Pancreas (tissue), 10 donors: ENCODE measurements at places on chromosomes 3 and 15.
A peak's percentile ranks its signal among the peaks of the same experiment; 100 is the strongest.

DNA sequence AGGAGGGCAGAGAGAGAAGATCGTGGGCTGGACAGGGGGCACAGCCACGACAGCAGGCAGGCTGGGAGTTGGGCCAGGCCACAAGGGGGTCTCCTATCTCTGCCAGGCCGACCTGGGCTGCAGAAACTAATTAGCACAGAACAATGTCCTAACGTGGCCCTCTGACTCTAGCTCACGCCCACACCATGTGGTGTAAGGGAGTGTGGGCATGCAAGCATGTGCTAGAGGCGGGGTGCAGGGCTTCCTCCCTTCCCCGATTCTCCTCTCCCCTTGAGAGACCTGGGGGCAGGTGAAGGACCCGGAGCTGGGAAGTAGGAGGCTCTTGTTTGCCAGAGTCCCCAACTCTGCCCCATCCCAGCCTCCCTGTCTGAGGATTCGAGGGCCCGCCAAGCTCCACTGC lies 65.5 kb downstream of the LINGO1 start:
- no peak for DNase-seq

DNA sequence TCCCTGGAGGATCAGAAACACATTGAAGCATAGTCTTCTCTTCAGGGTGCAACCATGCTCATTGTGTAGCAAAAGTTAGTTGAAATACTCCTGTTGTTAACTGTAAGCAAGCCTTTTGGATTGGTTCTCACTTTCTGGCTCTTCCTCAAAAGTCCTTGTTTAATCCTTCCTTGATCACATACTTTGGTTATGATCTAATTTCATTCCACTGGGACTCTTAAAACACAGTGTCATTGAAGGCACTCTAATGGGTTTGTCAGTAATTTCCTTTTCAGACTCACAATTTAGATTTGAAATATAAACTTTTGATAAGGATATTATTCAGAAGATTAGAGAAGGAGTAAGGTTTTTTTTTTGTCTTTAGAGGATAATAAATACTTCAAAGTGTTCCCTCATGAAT lies 451.7 kb upstream of the SGO1 start:
- no peak for DNase-seq

DNA sequence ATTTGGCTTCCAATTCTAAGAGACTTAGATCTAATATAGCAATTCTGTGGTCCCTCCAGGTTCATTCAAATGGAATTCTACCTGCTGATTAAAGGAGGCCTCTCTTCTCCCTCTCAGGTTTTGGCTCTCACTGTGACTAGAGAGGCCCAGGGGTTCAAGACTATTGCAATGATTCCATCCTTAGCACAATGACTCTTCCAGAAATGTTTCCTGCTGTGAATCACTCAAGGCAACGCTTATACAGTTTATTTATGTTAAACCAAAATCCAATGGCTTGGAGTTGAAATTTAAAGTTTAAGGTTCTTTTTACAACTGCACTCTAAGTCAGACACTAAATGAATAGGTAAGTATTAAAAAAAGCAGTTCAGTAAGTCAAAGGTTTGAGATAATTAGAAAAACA lies 39.9 kb downstream of the IFT57 start:
- no peak for DNase-seq

DNA sequence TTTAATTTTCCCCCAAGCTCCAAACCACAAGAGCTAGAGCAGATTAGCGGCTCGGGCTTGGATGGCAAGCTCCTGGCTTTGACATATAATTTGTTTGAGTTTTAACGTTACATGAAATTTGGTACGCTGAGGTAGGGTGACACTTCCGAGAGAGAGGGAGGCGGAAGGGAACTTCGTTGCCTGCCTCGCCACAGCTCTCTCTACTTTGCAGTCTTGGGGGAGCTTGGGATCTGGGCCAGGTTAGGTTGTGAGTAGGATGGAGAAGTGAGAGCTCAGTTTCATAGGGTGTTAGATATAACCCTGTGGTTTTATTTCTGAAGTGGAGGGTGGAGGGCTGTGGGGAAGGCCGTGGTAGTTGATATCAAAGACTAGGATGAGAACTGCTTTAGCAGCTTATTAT lies 39.7 kb downstream of the LRTM1 start:
- DNase-seq = no peak

DNA sequence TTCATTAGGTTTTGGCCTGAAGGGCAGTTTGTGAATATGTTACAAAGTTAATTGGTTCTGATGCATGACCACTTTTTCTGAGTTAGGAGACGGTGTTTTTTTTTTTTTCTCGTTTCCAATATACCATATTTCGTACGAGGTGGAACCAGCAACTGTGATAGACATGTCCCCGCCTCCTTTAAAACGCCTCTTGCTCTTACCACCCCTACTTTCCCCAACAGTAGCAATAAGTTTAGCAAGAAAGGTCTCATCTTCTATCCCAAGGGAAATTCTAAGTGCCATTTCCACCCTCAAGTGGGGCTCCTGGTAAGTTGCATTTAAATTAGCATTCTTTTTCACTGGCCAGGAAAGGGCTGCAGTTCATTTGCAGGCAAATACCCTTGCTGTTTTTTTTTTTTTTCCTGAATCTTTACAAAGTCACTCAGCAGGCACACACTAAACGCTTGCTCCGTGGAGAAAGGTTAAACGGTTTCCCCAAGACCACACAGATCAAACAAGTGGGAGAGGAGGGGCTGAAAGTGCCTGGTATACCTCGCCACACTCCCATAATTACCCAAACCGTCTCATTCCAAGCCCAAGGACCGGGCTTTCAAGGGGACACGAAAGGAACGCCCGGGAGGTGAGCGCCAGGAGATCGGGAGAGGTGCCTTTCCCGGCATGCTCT lies 39.5 kb upstream of the MGA start:
- no peak for DNase-seq

DNA sequence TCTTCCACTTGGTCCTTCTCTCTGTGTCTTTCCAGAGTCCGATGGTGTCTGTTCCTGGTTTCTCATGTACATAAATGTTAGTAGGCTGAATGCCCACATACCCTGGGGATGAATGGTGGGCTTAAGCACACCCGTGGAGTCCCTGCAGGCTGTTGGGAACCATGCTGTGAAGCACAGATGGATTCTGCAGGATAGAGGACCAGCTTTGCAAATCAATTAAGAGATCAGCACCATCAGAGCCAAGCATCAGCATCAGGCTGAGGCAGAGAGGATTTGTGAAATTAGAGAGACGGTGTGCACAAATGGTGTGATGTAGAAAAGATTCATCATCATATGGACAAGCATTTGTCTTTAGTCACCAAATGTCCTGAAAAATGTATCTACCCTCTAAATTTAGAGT lies 127.1 kb downstream of the SV2B start:
- no peak for DNase-seq

- DNase-seq = no peak
Measured at GRCh38 chr15:70533931-70534742, 229.2 kb downstream of the UACA start.

DNA sequence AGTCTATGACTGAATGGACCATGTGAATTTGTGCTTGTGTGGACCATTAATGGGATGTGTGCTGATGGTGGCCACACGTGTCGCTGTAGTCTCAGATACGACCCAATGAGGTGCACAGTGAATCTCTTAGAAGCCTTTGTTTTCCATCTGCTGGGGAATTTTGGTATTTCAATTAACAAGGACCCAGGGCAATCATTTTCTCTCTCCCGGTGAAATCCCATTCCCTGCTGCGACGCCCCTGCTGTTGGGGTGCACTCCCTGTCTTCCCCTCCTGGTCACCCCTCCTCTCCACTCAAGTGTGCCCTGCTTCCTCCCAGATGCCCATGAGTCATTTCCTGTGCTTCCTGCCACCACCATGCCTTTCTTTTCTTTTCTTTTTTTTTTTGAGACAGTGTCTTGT lies 32.7 kb downstream of the EBLN2 start:
- DNase-seq = no peak

DNA sequence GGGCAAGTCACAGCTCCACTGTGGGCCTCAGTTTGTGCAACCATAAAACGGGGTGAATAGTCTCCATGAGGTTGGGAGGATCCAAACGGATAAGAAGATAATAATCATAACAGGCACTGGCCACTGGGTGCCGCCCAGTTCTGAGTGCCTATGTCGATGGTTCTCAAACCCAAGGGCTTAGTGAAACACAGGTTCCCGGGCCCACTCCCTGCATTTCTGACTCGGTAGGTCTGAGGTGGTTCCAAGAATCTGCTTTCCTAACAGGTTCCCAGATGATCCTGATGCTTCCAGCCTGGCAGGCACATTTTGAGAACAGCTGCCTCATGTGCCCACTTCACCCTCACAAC lies 21.2 kb downstream of the ALS2CL start:
- peak; percentile 10 for DNase-seq

DNA sequence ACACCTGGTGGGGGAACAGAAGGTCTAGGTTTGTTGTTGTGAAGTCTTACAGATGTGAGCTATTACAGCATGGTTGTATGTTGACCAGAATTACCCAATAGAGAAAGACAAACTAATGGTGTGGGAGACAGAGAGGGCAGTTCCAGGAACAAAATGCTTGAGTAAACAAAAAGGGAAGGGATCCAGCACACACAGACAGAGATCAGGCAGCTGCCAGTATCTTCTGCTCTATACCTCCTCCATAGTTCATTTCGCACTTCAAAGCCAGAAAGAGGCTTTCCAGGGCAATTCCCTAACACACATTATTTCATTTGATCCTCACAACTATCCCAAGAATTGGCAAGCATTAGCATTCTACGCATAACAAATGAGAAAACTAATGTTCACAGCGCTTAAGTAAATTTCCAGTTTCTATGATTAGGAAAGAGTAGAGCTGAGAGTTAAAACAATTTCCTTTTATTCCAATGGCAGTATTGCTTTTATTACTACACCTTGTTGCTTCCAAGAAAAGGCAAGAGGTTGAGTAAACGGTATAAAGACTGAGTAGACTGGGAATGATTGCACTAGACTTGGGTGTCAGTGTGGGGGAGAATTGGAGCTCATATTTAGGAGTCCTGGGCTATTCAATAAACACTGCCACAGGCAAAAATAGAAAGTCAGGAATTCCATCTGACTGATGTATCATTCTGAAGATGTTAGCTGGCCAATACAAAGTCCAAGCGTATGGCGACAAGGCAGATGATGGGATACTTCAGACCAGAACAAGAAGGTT lies 39.7 kb upstream of the ZNF280D start:
- no peak for DNase-seq

- DNase-seq = no peak
Measured at GRCh38 chr3:100426067-100426682, 24.8 kb downstream of the LNP1 start.

- DNase-seq = no peak
Measured at GRCh38 chr3:42652251-42652610, 1.3 kb upstream of the ZBTB47 start.

DNA sequence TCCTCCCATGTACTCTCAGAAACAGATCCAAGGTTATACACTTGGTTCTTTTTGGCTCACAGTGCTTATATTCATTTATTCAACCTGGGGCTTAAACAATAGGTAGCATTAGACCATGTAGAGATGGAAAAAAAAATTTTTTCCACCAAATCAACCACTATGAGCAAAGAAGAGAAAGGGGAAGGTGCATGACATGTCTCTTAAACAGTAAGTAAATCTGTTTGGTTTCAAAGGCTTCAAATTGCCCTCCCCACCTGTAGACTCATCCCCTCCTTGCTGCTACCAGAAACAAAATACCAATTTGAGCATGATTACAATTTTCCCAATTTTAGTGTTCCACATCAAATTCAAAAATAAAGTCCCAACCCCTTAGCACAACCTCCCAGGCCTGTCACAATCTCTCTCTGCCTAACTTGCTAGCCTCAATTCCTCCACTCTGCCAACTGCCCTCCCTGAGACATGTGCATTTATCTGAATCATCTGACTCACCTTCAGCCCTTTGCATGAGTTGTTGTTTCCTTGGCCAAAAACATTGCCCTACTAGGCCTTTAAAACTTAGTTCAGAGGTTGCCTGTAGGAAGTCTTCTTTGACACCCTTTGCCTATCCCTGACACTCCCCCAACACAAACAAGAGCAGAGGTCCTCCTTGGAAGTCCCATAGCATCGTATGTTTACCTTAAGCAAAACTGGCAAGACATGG lies 30.3 kb upstream of the TSC22D2 start:
- no peak for DNase-seq

GRCh38 chr15:39934397-39935071 lies 619 bp downstream of the EIF2AK4 start:
- no peak for DNase-seq

- peak; percentile 95 for DNase-seq
Measured at GRCh38 chr3:141050576-141051442, at the start of gene SPSB4. Gene SPSB4 (plus strand): TSS chr3:141051347. CDS start chr3:141066105, 14,758 bp downstream.

GRCh38 chr15:91345736-91346135 lies 245.7 kb downstream of the SV2B start:
- DNase-seq = no peak

- DNase-seq = no peak
Measured at GRCh38 chr15:38129531-38130204, 123.0 kb upstream of the SPRED1 start.

- no peak for DNase-seq
Measured at GRCh38 chr3:166013073-166013679, 176.0 kb upstream of the BCHE start.

- DNase-seq = no peak
Measured at GRCh38 chr3:156797368-156797767, 28.8 kb upstream of the LEKR1 start.

GRCh38 chr15:52186651-52187486 lies 4.3 kb downstream of the GNB5 start:
- no peak for DNase-seq

DNA sequence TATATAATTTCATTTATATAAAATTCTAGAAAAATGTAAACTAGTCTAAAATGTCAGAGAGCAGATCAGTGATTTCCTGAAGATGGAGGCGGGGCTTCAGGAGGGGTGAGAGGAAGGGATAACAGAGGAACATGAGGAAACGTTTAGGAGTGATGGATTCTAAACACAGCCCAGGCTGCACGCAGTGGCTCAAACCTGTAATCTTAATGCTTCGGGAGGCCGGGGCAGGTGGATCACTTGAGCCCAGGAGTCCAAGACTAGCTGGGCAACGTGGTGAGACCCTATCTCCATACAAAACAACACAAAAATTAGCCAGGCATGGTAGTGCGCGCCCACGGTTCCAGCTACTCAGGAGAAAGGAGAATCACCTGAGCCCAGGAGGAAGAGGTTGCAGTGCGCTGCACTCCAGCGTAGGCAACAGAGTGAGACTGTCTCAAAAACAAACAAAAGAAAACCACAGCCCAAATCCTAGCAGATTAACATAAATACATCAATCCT lies 18.0 kb upstream of the IQCF1 start:
- DNase-seq = no peak
